ENCODE measurements at places on chromosomes 1 and 21.

DNA sequence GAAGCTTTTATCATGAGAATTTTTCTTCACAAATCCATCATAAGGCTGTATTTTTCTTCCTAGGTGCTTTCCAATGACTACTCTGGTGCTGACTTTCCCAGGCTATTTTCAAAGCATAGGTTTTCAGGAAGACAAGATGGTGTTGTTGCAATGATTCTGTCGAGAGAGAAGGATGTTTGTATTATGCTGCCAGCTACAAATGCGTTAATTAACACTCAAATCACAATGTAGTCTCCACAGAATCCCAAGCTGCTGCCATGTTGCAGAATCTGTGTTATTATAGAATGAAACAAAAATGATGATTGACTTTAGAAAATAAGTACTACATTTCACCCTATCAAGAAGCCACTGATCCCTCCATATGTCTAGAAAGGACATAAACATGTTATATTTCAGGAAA, 179.5 kb upstream of the MAP1LC3C start:
- DNase-seq = no peak

DNA sequence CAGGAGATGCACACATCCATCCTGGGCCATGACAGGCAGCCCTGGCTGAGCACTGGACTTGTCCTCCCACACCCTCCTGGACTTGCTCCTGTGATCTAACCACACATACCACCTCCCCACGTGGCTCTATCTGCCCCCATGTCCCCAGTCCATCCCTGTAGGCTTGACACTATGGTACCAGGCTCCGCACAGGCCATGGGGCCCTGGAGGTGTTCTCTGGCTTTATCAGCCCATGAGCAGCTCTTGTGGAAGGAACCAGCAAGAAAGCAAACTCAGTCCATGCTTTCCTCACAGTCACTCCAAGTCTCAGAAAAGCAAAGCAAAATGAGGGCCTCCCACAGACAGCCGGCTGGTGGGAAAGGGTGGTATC, 61.6 kb downstream of the CD46 start:
- DNase-seq = no peak

DNA sequence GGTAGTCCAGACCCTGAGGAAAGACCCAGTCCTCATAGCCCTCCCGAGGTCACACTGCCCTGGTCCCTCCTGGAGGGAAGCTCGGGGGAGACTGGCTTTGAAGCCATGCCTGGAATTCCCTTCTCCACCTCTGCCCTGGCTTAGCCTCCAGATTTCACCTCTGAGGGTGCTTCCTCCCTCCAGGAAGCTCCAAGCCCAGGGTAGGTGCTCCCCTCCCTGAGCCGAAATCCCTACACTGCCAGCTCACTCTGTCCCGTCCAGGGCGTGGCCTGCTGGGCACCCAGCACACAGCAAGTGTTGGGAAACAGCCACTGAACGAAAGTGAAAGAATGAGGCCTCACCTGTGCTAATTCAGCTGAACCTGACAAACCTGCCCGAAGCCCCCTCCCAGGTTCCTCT, 6.0 kb upstream of the TNFRSF25 start:
- no peak for DNase-seq

DNA sequence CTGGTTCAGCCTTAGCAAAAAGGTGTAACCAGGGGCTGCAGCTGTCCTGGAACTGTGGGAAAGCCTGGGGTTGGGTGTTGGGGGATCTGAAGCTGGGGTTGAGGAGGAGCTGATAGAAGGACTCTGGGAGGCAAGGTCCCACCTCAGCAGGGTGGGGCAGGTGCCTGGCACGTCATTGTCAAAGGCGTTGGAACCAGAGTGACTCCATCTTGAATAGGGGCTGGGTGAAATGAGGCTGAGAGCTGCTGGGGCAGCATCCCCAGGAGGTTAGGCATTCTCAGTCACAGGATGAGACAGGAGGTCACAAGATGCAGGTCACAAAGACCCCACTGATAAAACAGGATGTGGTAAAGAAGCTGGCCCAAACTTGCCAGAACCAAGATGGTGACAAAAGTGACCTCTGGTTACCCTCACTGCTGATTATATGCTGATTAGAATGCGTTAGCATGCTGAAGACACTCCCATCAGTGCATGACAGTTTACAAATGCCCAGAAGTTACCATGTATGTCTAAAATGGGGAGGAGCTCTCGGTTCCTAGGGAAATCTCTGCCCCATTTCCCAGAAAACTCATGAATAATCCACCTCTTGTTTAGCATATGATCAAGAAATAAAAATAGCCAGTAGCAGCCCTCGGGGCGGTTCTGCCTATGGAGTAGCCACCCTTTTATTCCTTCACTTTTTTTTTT, 85.4 kb downstream of the IER5 start:
- DNase-seq = no peak

DNA sequence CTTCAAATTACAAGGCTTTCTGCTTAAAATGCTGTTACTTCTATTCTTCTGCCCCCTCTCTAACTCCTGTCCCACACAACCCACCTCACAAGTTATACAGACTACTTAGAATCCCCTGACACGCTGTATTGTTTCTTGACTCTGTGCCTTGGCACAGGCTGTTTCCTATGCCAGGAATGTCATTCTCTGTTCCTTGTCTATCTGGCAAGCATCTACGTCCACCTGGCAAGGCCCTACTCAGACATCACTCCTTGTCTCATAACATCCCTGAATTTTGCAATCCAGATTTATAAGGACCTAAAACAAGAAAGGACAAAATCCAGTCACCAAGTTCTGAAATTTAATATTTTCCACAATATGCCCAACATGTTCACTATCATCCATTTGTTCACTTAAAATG, 182.0 kb upstream of the CHRM3 start:
- DNase-seq = no peak

DNA sequence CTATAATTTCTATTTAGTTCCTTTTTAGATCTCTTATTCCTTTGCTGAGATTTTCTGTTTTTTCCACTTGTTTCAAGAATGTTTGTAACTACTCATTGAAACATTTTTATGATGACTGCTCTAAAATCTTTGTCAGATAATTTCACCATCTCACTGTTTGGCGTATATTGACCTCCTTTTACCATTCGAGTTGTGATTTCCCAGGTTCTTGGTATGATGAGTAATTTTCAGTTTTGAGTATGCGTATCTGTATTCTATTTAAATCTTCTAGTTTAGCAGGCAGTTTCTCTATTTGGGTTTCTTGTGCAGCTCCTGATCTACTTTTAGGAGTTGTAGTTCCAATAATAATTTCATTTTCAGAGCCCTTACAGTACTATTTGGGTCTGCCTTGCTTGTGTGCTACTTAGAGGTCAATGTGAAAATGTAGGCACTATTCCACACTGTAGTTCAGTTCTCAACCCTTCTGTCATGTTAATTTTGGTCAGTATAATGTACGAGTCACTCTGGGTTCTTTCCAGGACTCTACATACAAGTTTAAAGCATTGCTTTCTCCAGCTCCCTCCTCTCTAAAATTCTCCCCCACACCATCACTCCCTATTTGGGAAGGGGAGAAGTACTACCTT, 115.5 kb downstream of the ACBD6 start:
- no peak for DNase-seq

DNA sequence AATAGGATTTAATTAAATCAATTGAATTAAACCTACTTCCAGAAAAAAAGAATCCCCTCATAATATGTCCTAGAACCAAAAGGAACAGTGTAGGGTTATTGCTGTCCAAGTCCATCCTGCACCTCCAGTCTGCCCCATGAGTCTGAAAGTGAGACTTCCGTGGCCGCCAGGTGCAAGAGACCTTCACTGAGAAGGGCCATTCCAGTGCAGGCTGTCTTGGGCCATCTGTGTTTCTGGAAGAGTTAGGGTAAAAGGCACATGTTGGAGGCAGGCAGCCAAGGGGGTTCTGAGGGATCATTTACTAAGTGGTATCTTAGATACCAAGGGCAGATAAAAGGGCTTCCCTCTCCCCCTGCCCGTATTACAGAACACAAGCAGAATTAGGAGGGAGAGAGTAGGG, 31.0 kb downstream of the UBE2T start:
- no peak for DNase-seq

- no peak for DNase-seq
These were observed 133.9 kb upstream of the NFIA start for GRCh38 chr1:60948486-60948885.

DNA sequence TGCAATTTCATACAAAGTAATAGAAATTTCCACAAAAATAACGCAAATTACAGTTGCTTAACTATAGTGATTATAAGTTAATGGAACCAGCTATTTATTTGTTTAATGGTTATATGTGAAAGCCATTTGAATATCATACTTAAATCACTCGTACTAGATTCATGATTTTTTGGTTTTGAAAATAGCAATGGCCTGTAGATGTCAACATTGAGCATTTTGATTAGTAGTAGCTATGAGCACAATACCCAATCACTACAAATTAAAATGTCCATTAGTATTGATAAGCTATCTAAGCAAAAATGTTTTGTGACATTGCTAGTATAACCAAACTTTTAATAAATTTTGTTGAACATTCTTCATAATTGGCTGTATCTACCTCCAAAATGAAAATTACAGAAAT, 10.0 kb downstream of the COL24A1 start:
- no peak for DNase-seq

- no peak for DNase-seq
These were observed 14.5 kb downstream of the SAMD11 start for GRCh38 chr1:938088-938683.

GRCh38 chr1:206784471-206784903, 12.2 kb upstream of the IL10 start:
- no peak for DNase-seq

- DNase-seq = no peak
These were observed 97.7 kb upstream of the SLC25A33 start for GRCh38 chr1:9441451-9442133.

GRCh38 chr1:181949500-181949899, 112.0 kb downstream of the ZNF648 start:
- DNase-seq = no peak

DNA sequence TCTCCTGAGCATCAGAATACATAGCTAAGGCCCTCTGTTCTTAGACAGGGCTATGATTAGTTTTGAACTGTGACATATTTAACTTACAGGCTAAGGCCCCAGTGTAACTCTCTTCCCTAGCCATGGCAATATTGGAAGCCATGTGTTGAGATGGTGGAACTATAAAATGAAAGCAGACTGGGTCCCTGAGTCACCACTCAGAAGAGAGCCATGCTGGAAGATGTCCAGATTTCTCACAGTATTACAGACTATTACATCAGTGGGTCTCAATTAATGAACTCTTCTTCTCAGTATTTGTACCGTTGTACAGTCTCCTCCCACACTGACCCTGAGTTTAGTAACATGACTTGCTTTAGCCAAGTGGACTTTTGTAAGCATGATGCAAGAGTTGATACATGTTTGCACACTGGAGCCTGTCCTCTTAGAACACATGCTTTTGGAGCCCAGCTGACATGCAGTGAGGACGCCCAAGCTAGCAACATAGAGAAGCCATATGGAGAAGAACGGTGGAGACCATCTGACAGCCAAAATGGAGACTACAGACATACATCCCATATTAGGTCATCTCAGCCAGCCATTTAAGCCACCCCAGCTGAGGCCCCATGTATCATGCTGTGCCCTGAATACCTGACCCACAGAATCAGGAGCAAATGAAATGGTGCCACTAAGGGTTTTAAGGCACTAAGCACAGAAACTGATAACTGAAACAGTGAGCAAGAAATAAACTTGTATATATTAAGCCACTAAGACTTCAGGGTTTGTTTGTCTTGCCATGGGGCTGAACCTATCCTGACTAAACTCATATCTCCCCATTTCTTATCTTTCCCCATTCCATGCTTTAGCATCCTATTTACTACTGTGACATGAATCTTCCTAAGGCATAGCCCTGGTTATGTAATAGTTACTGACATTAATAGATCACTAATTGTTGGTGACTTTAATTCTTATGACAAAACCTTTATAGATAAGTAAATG, 24.4 kb downstream of the TBX15 start:
- DNase-seq = no peak

DNA sequence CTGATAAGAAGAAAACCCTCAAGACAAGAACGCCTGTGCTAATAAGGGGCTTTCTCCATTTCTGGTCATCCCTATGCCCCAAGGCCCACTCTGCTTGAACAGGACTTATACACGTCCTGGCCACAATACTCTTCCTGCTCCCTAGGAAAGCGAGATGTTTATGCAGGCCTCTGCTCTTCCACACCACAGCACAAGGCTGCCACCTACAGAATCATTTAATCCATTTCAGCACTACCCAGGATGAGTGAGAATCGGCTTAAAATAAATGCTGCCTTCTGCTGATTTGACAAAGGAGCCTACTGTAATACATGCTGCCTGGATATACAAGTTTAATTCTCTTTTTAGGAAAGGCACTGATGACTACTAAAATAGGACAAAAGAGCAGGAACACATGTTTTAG, 29.4 kb downstream of the FRRS1 start:
- no peak for DNase-seq

DNA sequence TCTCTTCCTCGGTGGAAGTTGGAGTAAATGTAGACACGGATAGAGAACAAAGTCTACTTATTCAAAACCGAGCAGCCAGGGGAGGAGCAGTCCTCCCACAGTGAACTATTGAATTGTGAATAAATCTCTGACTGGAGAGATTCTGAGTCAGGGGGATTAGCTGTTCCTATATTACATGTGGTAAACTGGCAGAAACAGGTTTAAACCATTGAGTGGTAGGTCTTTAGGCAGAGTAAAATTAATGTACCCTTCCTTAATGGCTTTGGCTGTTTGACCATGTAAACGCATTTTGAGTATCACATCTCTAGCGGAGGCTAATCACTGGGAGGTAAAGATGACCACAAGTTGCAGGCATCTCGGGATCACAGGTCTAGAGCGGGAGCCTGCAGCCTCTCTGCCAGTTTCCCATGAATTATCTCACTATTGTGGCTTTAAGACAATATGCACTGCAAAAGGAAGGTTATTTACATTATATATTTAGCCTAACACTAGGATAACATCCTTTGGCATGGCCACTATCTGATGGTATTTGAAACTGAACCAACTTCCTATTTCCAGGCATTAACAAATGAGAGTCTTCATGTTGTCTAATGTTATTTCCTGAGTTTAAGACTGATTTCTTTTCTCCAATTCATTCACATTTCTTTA, 7.9 kb upstream of the DISC1 start:
- no peak for DNase-seq

DNA sequence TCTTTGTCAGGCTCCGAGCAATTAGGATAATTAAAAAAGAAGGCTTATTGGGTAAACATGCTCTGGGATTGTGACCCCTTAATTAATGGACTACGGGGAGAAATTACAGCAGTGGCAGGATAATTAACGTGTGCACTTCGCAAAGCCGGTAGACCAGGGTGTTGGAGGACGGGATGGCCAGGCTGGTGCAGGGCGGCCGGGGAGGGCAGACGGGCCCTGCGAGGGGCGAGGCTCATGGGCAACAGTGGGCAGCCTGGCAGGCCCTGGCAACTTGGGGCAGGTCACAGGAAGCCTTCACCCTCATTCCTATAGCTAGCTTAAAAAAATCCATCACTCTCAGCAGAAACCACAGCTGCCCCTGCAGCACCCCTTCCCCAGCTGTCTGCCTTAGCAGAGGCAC, 186.2 kb upstream of the ARHGEF16 start:
- DNase-seq = no peak

GRCh38 chr1:27979859-27980201, 20.1 kb downstream of the XKR8 start:
- no peak for DNase-seq
